ENCODE measurements at places on chromosomes 7 and 10.

DNA sequence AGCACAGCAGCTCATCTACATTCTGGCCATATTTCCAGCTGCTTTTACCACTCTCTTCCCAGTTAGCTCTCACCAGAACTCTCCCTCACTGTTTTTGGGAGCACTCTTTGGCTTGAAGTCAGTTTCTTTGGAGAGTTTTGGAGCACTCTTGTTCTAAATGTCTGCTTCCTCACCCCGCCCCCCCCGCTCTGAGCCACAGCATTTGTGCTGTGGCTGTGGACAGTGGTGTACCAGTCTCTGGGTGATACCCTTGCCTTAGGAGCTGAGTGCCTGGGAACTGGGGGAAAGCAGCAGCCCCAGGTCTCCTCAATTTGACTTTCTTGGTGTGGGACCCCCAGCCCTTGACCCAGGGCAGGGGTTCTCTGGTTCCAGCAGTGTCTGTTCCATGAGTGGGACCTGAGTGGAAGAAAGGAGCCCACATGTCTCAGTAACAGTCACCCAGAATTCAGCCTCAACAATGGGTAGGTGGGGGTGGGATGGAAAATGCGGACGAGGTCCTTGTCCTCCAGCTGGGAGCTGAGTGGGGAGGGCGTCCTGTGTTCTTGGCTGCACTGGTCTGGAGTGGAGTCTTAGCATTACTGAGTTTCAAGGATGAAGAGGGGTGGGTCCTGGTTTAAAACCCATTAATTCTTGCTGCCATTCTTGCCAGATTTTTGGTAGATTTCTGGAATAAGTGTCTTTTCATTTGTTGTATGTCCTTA lies 18.0 kb downstream of the RBM33 start:
- DNase-seq: no peak

- DNase-seq: no peak
Measured at GRCh38 chr7:159039716-159040115, 105.0 kb downstream of the VIPR2 start.

DNA sequence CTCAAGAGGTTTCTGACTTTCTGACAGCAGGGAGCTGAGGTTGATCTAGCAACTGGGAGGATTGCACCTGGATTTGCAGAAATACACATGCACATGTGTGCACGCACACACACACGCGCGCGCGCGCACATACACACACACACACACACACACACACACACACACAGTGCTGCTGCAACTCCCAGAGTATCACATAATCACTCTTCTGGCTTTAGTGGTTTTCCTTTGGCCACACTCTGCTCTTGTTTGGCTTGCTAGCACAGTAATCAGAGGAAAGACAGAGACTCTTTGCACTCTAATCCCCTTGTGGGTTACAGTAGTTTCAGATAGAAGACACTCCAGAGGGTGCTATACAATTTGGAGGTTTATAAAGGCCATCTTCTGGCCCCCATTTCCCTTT lies 705.0 kb downstream of the AUTS2 start:
- no peak for DNase-seq

GRCh38 chr10:5458425-5458824 lies 40.9 kb downstream of the CALML5 start:
- DNase-seq: no peak

DNA sequence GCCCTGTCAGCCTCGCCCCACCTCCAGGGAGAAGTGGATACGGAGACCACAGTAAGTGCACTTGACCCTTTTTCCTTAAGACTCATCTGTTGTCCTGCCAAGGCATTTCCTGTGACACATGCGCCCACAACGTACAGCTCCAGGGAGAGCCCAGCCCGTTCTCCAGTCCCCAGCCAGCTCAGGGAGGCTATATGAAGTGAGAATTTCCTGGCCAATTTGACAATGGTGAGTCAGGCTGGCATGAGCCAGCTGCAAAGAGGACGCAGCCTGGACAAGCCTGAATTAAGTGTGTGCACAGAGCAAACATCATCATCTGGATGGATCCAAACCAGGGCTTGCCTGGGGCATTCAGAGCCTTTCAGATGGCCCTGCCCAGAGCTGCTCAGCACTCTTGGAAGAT lies 244.8 kb downstream of the KCNMA1 start:
- DNase-seq: no peak

DNA sequence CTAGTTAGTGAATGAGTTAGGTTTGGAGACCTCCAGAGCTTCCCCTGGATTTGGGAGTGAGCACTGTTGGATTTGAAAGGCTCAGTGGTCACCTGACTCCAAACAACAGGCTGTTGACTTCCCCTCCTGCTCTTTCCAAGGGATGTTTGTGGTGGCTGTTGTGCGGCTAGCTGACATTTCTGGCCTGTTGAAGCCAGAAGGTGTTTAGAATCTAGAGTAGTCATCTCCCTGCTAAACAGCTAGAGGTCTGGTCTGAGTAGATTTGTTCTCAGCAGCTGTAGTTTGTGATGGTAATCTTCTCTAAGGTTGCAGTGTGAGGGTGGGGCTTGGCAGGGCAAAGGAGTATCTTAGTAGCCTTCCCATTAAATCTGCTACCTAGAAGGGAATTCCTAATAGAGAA lies 30.1 kb downstream of the BPGM start:
- DNase-seq: no peak

DNA sequence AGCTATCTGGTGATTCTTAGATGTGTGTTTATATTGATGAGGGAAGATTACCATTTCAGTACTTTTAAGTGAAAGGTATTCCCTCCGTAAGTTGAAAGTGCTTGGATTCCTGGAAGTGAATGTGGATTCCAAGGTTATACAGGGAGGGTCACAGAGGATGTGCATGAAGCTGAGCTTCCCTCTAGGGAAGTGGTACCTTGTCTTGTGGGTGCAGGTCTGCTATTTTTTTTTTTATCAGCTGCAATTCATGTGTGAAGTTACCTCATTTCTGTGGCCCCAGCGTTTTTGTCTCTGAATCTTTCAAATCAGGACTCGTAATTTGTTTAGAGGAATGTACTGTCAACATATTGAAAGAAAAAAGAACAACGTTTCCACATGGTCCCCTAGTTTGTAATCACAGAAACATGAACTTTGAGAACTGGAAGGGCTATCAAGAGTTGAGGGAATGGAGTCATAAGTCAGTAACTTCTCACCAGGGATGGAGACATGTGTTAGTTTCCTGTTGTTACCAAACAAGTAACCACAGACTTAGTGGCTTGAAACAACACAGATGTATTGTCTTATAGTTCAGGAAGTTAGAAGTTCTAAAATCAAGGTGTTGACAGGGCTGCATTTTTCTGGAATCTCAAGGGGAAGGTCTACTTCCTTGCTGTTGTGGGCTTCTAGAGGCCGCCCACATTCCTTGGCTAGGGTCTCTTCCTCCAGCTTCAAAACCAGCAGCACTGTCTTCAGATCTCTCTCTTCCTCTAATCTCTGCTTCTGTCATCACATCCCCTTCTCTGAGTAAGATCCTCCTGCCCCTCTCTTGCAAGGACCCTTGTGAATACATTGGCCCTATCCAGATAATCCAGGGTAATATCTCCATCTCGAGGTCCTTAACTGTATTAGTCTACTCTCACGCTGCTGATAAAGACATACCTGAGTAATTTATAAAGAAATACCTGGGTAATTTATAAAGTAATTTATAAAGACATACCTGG lies 64.4 kb downstream of the RAB18 start:
- DNase-seq: no peak

DNA sequence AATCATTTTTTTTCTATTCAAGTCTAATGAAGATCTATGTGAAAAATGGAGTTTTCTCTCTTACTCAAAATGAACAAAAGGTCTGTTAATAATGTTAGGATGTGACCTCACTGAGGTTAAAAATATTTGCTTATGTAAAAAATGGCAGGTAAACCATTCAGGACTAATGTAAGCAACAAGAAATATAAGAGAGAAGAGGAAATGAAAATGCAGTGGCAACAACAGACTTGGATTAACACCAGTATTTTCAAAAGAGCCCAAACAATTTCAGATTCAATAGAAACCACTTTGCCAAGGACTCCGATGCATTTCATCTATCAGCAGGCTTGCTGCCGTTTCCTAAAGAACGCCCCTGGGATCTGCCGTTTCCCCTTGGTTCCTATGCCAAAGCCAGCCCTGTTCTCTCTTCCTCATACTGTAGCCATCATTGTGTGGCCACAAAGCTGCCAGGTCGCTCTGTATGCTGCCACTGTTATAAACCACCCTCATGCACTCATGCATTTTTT lies 66.4 kb downstream of the MTURN start:
- no peak for DNase-seq

DNA sequence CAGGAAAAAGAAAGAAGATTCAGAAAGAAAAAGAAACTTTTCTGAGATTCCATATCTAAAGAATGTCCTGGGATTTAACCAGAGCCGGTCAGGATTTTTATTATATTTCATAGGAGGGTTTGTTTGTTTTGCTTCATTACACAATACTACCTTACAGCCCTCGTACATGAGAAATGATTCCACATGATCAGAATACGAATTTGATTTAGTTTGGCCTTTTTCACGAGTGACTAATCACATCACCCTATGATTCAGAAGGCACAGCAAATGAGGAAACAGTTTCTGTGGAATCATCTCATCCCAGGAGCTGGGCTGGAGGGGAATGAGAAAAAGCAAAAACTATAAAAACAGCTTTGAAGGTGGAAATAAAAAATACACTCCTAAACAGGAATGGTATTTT lies 54.7 kb upstream of the VWC2 start:
- no peak for DNase-seq
